ENCODE measurements at places on chromosomes 4 and X.

- no peak for DNase-seq
Observed at GRCh38 chrX:56382278-56382677, 150.1 kb downstream of the KLF8 start.

- DNase-seq = no peak
Observed at GRCh38 chr4:80207172-80207583, 9.9 kb downstream of the PRDM8 start.

- no peak for DNase-seq
Observed at GRCh38 chr4:75629239-75629638, 1.1 kb downstream of the CDKL2 start.

DNA sequence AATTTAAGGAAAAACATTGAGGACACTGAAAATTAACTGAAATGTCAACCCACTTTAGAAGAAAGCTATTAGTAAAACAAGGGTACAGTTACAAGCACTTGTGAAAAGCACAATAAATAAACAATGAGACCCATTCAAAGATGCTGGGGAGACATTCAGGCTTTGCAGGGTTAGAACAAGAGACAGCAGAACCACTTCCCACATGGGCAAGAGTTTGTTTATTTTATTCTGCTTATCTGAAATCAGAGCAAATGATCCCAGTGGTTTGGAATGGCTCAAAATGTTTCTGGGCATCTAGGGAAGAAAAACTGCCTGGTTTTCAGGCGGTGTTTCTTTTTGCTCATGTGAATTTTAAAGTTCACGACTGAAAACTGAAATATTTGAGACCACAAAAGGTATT lies 42.4 kb downstream of the PPP3CA start:
- DNase-seq = no peak
